ENCODE measurements at places on chromosomes 6 and 20.

GRCh38 chr6:15507746-15508145 is 155.1 kb downstream of the DTNBP1 start:
- DNase-seq: no peak

DNA sequence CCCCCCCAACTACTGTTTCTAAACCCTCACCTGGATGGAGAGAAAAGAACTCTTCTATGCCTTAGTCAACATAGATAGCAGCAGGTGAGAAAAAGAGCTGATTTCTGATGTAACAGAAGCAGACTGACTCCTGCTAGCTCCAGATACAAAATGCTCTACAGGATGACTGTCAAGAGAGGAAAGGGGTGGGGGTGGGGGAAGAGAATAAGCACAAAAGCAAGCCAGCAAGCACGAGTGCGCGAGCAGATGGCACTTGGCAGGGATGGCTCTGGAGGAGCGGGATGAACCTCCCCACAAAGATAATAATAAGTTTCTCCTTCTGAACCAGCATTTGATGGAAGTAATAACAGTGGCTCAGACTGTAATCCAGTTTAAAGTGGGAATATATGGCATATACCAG is 45.6 kb upstream of the SPDEF start:
- no peak for DNase-seq

- no peak for DNase-seq
Measured at GRCh38 chr6:157763129-157763903, 59.7 kb upstream of the SNX9 start.

GRCh38 chr6:27812805-27813492 is 99.2 kb downstream of the OR2B2 start:
- no peak for DNase-seq

- no peak for DNase-seq
Measured at GRCh38 chr6:110662490-110663211, 152.6 kb downstream of the CDK19 start.

GRCh38 chr6:138597336-138597735 is 98.0 kb upstream of the NHSL1 start:
- DNase-seq: no peak

DNA sequence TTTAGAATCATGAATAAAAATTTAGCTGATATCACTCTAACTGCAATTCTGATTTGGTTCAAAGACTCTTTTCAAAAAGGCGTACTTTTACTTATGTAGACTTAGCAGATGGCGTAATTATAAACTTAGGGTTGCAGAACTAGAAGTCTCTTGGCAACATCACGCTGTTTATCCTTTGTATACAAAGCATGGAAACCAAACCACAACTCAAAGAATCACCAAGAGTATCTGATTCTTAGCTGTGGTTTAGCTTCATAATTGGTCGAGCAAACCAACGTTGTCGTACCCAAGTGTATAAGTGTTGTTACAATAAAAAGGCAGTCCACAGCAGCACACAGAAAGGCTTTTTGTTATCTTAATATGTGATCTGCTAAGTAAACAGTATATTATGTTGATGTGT is 18.2 kb downstream of the STMND1 start:
- DNase-seq: no peak

- DNase-seq: no peak
Measured at GRCh38 chr6:44058617-44059358, 68.5 kb downstream of the MRPL14 start.

GRCh38 chr20:6636209-6637159 is 131.0 kb upstream of the BMP2 start:
- DNase-seq: no peak

GRCh38 chr6:71333697-71334096 is 45.1 kb downstream of the OGFRL1 start:
- no peak for DNase-seq
